ENCODE measurements at places on chromosomes 12 and 14. TPM values are rescaled to one million over a fixed set of nuclear protein-coding genes. Genes with fewer than 3 reads are reported as not detected.

KRT72 gene
- total RNA-seq = not detected

DNA sequence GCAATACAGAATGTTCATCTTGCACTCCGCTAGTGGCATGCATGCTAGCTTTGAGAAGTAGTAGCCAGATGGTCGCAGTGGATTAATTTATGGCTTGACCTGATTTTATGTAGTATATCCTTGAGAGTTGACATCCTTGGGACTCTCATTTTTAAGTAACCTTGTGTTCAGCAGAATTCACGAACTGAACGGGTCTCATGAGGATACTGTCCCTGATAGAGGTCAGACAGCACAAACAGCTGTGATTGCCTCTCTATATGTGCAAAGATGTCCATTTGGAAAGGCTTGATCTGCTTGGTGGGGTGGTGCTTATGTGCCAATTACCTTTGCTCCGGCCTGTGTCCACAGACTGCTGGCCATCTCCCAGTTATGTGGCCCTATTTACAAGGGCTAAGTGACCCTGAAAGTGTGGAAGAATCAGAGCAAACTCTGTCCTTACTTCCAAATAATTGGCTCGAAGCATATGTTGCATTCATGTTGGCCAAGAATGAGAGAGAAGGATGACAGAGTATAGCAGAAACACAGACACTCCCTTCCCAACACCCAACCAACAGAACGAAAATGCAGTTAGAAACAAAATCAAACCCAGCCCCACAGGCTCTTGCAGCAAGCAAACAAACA is 167.1 kb downstream of the CRADD start:
- peaks cover 6% of the 10 kb centered on the region for H3K4me1 ChIP-seq
- DNase-seq = no peak
- H3K27me3 ChIP-seq = no peaks in the 10 kb centered on the region
- no peak overlapping the region for H3K4me3 ChIP-seq
- H3K27ac ChIP-seq = no peak overlapping the region
- H3K36me3 ChIP-seq = no peaks in the 10 kb centered on the region

GRCh38 chr14:61872452-61872851 is 110.2 kb downstream of the SNAPC1 start:
- H3K36me3 ChIP-seq = no peaks in the 10 kb centered on the region
- no peak overlapping the region for H3K4me3 ChIP-seq
- H3K27me3 ChIP-seq = peaks cover 9% of the 10 kb centered on the region
- no peak for DNase-seq

DNA sequence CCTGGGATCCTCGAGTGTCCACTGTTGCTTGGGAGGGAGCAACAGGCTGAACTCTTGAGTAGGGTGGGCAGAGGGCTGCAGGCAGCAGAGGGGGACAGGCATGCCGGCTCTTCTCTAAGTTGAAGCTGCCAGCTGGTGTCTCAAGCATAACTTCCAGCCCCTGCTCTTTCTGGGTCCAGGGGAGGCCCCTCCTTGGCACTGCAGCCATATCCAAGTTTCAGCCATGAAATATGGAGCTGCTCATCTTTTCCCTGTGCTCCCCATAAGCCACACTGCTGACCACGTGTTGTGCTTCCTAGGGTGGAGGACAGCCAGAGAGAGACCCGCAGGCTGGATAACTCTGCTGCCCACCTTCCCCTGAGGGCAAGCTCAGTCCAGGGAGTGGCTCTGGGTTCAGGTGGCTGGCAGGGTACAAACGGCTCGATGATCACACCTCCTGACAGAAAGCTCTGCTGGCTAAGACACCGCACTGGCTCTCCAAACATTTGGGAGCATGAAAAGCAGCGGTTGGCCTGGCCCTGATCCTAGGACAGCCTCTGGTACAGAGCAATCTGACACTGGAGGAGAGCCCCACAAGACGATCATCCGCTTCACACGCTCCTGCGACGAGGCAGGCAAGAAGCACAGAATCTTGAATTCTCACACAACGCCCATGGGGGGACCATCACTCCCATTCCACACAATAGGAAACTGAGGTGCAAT is 79.6 kb downstream of the PITPNM2 start:
- no peaks in the 10 kb centered on the region for H3K36me3 ChIP-seq
- H3K27ac ChIP-seq = peak overlapping the region; percentile 88
- H3K4me1 ChIP-seq = peaks cover 38% of the 10 kb centered on the region
- H3K27me3 ChIP-seq = no peaks in the 10 kb centered on the region
- H3K4me3 ChIP-seq = no peak overlapping the region
- peak; percentile 46 for DNase-seq

All from heart right ventricle (tissue), 16 donors.